Muscle of back (tissue), 13 donors: ENCODE measurements at places on chromosomes 6 and 20. TPM values are rescaled to one million over a fixed set of nuclear protein-coding genes. Genes with fewer than 3 reads are reported as not detected.

NEU1 gene
- polyA plus RNA-seq = 15.3 TPM

PRRT1 gene
- polyA plus RNA-seq = 1.7 TPM

DNA sequence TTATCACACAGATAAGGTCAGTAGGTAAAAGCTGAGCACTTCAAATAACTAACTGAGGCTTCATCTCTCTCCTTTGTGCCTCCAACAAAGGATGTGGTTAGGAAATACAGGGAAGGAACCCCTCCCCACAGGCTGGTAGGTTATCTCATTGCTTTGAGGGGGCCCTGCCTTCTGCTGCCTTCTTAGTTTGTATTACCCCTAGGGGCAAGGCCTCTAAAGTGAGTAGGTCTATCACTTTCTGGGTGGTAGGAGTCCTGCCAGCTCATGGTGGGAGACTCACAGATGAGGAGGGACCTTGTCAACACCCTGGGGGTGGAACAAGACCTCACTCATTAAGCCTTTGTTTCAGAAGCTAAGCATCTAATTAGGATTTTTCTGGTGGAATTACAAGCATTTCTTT lies 34.6 kb downstream of the EDN1 start:
- no peak for DNase-seq

GRCh38 chr20:60254901-60255411 lies 296.7 kb downstream of the CDH26 start:
- no peak for DNase-seq

GRCh38 chr6:111171577-111172400 lies 84.5 kb downstream of the SLC16A10 start:
- no peak for DNase-seq

DNA sequence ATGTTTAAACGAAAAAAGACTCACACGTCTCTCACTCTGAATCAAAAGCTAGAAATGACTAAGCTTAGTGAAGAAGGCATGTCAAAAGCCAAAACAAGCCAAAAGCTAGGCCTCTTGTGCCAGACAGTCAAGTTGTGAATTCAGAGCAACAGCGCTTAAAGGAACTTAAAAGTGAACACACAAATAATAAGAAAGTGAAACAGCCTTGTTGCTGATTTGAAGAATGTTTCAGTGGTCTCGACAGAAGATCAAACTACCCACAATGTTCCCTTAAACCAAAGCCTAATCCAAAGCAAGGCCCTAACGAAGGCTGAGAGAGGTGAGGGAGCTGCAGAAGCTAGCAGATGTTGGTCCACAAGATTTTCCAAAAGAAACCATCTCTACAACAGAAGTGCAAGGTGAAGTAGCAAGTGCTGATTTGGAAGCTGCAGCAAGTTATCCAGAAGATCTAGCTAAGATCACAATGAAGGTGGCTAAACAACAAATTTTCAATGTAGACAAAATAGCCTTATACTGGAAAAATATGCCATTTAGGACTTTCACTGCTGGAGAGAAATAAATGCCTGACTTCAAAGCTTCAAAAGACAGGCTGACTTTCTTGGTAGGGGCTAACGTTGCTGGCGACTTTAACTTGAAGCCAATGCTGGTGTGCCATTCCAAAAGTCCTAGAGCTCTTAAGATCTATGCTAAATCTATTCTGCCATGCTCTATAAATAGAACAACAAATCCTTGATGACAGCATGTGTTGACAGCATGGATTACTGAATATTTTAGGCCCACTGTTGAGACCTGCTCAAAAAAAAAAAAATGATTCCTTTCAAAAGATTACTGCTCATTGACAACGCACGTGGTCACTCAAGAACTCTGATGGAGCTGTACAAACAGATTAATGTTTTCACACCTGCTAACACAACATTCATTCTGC lies 40.3 kb downstream of the SEC63 start:
- no peak for DNase-seq

- no peak for DNase-seq
Observed at GRCh38 chr6:161903584-161904212, 629.8 kb upstream of the AGPAT4 start.

- peak; percentile 58 for DNase-seq
Observed at GRCh38 chr6:22411376-22412105, 114.7 kb upstream of the PRL start.

DNA sequence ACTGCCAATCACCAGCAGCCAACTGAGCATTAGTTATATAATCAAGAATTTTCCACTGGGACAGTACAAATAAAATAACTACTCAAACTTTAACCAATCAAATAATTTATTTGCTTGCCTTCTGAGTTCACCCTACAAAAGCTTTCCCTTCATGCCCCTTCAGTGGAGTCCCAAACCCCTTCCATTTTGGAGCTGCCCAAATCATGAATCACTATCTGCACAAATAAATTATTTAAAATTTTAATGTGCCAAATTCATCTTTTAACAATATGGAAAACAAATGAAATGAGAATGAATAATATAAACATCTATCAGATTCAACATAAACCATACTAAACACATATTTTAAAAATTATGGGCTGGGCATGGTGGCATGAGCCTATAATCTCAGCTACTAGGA lies 85.9 kb downstream of the KIF13A start:
- no peak for DNase-seq

GRCh38 chr20:32772046-32772445 lies 9.9 kb downstream of the DNMT3B start:
- no peak for DNase-seq

DNA sequence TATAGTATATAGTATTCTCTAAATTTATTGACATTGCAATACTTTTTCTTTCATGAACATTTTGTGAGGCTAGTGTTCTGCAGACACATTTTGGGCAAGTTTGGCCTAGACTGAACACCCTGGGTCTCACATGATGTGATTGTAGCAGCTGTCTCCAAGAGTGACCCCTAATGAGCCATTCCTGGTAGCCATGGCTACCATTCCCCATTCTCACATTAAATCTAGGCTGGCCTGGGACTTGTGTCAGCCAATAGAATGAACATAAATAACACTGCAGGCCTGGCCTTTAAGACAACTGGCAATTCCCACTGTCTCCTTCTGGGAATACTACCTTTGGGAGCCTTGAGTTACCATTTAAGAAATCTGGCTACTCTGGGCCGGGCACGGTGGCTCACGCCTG lies 38.0 kb upstream of the TASP1 start:
- DNase-seq = peak; percentile 26

DNA sequence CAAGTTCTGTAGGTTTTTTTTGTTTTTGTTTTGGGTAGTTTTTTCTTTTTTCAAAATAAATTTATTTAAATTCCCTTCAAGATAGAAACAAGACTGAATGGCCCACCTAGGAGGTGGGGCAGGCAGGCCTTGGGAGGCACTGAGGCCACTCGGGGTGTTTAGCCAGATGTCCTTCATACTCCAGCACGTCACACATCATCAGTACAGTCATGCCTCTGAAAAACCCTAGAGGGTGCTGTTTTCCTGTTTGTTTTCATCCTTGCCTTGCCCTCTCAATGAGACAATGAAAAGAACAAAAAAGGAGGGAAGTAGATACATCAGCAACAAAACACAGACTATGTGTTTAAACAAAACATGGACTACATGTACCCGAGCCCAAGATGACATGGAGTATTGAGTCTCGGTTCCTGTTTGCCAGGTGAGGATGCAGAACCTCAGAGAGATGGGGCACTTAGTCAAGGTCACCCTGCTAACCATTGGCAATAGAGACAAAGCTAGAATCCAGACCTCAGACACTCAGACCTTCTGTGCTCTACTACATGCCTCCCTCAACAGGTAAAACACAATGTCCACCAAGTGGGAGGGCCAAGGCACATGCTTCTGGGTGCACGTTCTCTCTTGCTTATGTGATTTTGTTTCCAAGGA lies 26.8 kb upstream of the CLIC5 start:
- DNase-seq = no peak

DNA sequence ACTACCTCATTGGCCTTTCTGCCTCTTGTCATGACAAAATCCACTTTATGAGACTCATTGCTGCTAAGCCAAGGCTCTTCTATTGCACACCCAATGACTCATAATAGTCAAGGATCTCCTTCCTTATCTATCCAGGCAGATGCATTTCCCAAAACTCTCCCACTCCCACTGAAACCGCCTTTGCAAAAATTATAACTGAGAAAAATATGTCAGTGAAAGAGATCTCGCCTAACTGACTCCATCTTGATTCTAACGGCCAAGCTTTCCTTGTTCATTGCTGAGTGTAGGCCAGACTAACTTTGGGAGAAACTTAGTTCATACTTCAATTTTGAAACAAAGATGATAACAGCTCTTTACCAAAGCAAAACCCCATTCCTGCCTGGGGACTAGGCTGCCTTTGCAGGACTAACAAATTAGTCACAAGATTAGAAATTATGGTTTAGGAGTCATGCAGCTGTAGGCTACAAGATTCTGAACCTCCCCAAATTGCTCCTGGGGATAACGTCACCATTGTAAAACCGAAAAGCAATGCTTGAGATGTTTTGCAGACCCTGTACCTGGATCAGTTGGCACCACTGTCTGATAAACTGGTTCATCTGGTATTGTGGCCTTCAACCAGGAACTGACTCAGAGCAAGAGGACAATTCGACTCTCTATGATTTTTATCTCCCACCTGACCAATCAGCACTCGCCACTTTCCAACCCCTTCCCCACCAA lies 47.1 kb downstream of the HAO1 start:
- DNase-seq = no peak

DNA sequence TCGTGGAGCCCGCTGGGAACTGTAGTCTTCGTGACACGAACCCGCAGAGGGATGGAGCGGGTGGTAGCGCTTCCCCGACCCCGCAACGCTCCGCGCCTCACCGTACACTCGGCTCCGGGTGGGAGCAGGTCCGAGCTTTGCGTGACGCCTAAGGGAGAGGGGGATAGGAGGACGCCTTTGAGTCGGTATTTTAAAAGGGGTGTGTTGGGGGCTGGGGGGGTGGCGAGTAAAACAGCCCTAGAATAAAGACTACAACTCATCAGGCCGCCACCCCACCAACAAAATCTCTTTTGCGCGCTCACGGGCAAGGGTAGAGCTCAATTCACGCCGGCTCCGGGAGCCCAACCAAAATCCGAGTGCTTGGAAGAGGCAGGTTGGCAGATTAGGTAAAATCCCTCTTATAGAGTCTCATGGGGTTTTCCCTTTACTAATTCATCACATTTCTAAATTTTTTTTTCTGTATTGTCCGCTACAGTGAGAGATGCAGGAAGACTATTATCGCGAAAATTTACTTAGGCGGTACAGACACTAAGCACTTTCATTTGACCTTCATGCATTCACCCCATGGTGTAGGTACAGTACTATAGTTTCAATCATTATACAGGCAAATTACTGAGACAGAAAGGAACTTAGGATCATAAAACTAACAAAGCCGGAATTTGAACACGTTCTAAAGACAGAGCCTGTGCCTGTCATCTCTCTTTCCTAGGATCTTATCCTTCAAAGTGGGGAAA lies 706 bp upstream of the SNX14 start:
- peak; percentile 56 for DNase-seq

GRCh38 chr6:107704347-107705013 lies 119.6 kb downstream of the SCML4 start:
- DNase-seq = peak; percentile 61

DNA sequence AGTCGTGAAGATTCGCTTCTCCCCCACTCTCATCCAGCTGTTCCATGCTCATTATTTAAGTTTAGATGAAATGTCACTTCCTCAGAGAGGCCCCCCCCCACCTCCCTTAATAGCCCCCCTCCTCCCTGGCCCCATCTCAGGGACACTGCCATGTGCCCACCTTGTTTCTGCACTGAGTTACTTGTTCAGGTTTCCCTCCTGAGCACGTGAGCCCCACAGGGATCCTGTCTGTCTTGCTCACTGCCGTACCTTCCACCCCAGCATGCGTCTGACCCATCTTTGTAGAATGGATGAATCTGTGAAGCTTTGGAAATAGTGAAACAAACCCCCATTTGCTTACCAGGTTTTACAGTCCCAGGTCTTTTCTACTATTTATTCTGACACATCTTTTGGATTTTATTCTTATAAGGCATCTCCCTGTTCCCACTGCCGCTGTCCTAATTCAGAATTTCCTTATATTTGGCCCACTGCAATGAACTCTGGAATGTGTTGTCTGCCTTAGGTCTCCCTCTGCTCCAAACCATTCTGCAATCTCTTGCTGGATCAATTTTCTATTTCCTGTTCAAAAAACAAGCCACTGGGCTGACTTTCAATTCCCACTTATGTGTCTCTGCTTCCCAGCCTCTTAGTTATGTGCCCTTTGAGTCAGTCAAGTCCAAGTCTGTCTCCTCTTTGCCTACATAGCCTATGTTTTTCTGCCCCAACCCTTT lies 136.5 kb upstream of the ECI2 start:
- DNase-seq = no peak

GRCh38 chr6:151482290-151482689 lies 11.5 kb upstream of the CCDC170 start:
- no peak for DNase-seq

- DNase-seq = no peak
Observed at GRCh38 chr6:135577059-135577538, 79.6 kb upstream of the AHI1 start.

DNA sequence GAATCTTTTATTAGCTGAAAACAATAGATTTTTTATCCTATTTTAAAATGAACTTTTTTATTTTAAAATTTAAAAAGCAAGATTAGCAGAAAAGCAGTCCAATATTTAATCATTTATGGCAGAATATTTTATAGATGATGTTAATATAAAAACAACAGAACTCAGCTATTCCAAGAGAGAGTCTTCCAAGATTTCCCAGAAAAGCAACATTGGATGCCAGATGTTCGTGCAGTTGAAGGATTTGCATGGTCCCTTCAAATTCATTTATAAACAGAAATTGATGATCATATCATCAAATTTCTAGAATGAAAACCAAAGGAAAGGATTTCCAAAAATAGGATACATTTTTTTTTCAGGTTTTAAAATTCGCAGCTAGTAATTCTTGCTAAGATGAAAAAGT lies 25.4 kb upstream of the CNKSR3 start:
- DNase-seq = peak; percentile 81

DNA sequence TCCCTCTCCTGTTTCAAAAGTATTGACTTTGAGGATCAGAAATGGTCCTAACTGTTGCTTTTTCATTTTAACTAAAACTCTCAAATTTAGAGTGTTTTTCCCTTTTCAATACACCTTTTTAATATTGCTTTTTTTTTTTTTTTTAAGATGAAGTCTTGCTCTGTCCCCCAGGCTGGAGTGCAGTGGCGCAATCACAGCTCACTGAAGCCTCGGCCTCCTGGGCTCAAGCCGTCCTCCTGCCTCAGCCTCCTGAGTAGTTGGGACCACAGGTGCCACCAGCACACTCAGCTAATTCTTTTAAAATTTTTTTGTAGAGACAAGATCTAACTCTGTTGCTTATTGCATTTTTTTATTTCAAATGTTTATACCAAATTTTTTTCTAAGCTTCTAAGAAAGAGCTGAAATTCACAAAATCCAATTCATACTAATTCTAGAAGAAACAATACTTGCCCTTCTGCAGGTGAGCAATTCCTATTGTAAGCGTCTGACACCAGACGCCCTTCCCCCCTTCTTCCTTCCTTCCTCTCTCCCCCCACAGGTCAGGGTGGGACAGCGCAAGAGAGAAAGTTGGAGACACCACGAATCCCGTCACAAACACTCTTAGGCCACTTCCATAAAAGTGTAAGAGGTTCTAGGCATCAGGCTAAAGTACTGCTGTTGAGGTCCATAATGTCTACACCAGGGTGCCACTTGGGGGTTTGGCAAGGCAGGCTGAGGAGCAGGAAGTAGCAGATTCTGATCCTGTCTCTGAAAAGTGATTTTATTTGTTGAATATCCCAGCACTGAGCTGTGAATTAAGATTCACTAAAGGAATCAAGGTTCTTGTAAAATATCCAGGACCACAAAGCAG lies 12.8 kb downstream of the DLL1 start:
- no peak for DNase-seq

GRCh38 chr6:52221302-52221701 lies 23.0 kb downstream of the IL17F start:
- DNase-seq = no peak

- no peak for DNase-seq
Observed at GRCh38 chr6:168206186-168206585, 113.4 kb downstream of the DACT2 start.
